SJSA1 (cell line): ENCODE measurements at places on chromosomes 7 and 10.
A peak's percentile ranks its signal among the peaks of the same experiment; 100 is the strongest.

DNA sequence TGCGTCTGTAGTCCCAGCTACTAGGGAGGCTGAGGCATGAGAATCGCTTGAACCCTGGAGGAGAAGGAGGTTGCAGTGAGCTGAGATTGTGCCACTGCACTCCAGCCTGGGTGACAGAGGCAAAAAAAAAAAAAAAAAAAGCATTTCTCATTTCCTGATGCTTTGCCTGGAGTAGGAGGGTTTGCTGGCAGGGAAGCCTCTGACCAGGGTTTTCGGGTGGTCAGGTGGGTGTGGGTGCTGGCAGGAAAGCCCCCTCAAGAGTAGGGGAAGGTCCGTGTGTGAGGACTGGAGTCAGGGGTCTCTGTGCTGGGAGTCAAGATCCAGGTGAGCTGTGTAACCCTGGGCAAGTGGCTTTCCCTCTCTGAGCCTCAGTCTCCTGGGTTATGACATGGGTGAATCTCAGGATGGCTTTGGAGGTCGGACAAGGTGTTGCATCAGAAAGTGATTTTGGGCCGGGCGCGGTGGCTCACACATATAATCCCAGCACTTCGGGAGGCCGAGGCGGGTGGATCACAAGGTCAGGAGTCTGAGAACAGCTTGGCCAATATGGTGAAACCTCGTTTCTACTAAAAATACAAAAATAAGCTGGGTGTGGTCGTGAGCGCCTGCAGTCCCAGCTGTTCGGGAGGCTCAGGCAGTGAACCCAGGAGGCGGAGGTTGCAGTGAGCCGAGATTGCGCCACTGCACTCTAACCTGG lies 3.2 kb downstream of the AMZ1 start:
- no peak overlapping the region for H3K27ac ChIP-seq
- no peak overlapping the region for H3K4me3 ChIP-seq
- no peaks in the 10 kb centered on the region for H3K36me3 ChIP-seq
- H3K27me3 ChIP-seq, result peaks cover 21% of the 10 kb centered on the region
- no peak for DNase-seq
- H3K4me1 ChIP-seq, result peaks cover 39% of the 10 kb centered on the region

GRCh38 chr7:48004638-48005037 lies 24.3 kb downstream of the SUN3 start:
- peak overlapping the region; percentile 85 for H3K27ac ChIP-seq
- H3K36me3 ChIP-seq, result no peaks in the 10 kb centered on the region
- H3K27me3 ChIP-seq, result no peaks in the 10 kb centered on the region
- DNase-seq, result no peak

- H3K27me3 ChIP-seq, result no peaks in the 10 kb centered on the region
- no peak overlapping the region for H3K27ac ChIP-seq
- no peaks in the 10 kb centered on the region for H3K36me3 ChIP-seq
- no peak for DNase-seq
These were observed 317.6 kb downstream of the RPS24 start for GRCh38 chr10:78351283-78351682.

- H3K4me3 ChIP-seq, result no peak overlapping the region
- no peaks in the 10 kb centered on the region for H3K36me3 ChIP-seq
These were observed 36.2 kb upstream of the EFCAB10 start for GRCh38 chr7:105617280-105618015.

DNA sequence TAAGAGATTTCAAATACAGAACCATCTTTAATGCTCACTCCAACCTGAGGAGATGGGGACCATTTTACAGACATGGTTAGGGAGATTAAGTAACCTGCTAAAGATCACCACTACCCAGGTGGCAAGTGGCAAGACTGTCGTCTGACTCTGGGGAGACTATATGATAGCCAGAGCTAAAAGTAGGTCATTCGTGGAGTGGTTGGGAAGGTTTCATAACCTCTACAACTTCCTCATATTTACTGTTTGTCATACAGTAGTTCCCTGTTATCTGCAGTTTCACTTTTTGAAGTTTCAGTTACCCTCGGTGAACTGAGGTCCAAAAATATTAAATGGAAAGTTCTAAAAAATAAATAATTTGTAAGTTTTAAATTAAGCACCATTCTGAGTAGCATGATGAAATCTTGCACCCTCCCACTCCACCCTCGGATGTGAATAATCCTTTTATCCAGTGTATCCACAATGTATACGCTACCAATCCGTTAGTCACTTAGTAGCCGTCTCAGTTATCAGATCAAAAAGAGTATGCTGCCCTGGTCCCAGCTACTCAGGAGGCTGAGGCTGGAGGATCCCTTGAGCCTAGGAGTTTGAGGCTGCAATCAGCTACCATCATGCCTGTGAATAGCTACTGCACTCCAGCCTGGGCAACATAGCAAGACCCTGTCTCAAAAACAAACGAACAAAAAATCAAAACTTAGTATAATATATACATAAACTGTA lies 14.9 kb upstream of the LGI1 start:
- H3K4me3 ChIP-seq, result no peak overlapping the region
- H3K4me1 ChIP-seq, result peaks cover 31% of the 10 kb centered on the region

- H3K27me3 ChIP-seq, result no peaks in the 10 kb centered on the region
- H3K4me3 ChIP-seq, result no peak overlapping the region
- no peaks in the 10 kb centered on the region for H3K4me1 ChIP-seq
- no peak overlapping the region for H3K27ac ChIP-seq
- H3K36me3 ChIP-seq, result no peaks in the 10 kb centered on the region
These were observed 421.4 kb upstream of the MGMT start for GRCh38 chr10:129045599-129045998.

DNA sequence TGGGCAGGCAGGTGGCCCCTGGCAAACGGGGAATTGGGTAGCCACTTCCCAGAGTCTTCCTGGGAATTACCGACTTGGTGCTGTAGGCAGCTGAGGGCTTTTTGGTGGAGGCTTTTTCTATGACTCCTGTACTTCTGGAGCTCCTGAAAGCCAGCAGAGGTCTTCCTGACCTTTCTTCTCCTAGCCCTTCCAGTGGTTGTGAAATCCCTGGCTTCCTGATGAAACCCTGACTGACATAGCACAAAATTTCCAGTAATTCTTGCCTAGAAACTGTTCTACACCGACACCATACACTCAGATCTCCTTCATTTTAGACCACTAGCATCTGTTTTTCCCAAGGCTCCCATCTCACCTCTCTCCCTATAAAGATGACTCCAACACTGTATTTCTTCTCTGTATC lies 120.2 kb downstream of the STRA8 start:
- no peaks in the 10 kb centered on the region for H3K4me1 ChIP-seq
- 0 out of 2 replicates have a peak, but pooled peaks cover 8% of the 10 kb centered on the region for H3K27me3 ChIP-seq
- H3K36me3 ChIP-seq, result no peaks in the 10 kb centered on the region
- no peak overlapping the region for H3K4me3 ChIP-seq
- no peak for DNase-seq

DNA sequence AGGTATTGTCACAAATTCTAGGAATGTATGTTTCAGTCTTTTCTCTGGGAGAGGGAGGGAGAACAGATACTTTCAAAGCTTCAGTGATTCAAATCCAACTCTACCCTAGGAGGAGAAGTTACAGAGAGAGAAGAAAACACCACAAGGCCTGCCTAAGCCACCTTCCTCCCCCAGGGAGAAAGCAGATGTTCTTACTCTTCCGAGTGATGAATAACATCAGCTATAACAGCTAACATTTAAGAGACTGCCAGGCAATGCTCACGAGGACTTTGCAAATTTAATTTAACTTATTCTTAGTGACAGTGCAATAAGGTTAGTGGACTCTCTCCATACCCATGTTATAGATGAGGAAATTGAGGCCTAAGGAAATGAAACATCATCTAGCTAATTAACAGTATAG lies 36.8 kb downstream of the TAS2R41 start:
- H3K36me3 ChIP-seq, result no peaks in the 10 kb centered on the region
- H3K27ac ChIP-seq, result no peak overlapping the region
- H3K4me1 ChIP-seq, result peaks cover 3% of the 10 kb centered on the region; the same call in 1 of the 2 replicates
- no peak overlapping the region for H3K4me3 ChIP-seq
- no peaks in the 10 kb centered on the region for H3K27me3 ChIP-seq
- DNase-seq, result no peak

- H3K4me1 ChIP-seq, result peaks cover 10% of the 10 kb centered on the region
- DNase-seq, result no peak
- H3K4me3 ChIP-seq, result no peak overlapping the region
- no peak overlapping the region for H3K27ac ChIP-seq
- no peaks in the 10 kb centered on the region for H3K27me3 ChIP-seq
- H3K36me3 ChIP-seq, result peaks cover 67% of the 10 kb centered on the region
These were observed 72.1 kb upstream of the TNRC18 start for GRCh38 chr7:5495581-5496375.

- H3K27ac ChIP-seq, result no peak overlapping the region
- no peaks in the 10 kb centered on the region for H3K4me1 ChIP-seq
- H3K4me3 ChIP-seq, result no peak overlapping the region
- no peaks in the 10 kb centered on the region for H3K36me3 ChIP-seq
- H3K27me3 ChIP-seq, result peaks cover 5% of the 10 kb centered on the region
These were observed 15.0 kb downstream of the RET start for GRCh38 chr10:43091846-43092245.

GRCh38 chr7:151282111-151282510 lies 33.6 kb upstream of the SMARCD3 start:
- peaks cover 9% of the 10 kb centered on the region for H3K27me3 ChIP-seq
- no peaks in the 10 kb centered on the region for H3K36me3 ChIP-seq
- DNase-seq, result no peak

DNA sequence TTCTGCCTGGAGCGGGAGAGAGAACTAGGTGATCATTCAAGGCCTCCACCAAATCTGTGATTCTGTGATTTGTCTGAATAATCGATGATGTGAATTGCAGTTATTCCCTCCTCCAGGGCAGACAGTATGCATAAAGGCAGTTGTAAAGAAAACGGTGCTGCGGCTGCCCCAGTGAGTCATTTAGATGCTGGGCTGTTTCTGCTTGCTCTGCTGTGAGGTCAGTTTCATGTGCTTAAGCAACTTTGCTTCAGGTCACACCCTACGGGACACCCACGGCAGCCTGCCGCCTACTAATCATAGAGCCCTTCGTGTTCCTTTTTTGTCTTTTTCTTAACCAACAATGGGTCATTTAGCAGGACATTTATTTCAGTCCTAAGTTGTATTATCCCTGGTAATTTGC lies 158.1 kb upstream of the PITRM1 start:
- no peaks in the 10 kb centered on the region for H3K27me3 ChIP-seq
- peak; percentile 72 for DNase-seq
- H3K4me3 ChIP-seq, result no peak overlapping the region
- H3K36me3 ChIP-seq, result no peaks in the 10 kb centered on the region
- peaks cover 18% of the 10 kb centered on the region for H3K4me1 ChIP-seq

GRCh38 chr7:86942081-86942480 lies 117.4 kb downstream of the ELAPOR2 start:
- DNase-seq, result no peak
- no peaks in the 10 kb centered on the region for H3K36me3 ChIP-seq
- H3K4me3 ChIP-seq, result no peak overlapping the region
- H3K4me1 ChIP-seq, result peaks cover 19% of the 10 kb centered on the region
- no peaks in the 10 kb centered on the region for H3K27me3 ChIP-seq

GRCh38 chr10:102220612-102221011 lies 5.5 kb upstream of the ELOVL3 start:
- peaks cover 7% of the 10 kb centered on the region for H3K4me1 ChIP-seq
- no peak for DNase-seq
- no peaks in the 10 kb centered on the region for H3K36me3 ChIP-seq
- no peak overlapping the region for H3K27ac ChIP-seq

- H3K4me3 ChIP-seq, result no peak overlapping the region
- DNase-seq, result no peak
- H3K36me3 ChIP-seq, result no peaks in the 10 kb centered on the region
- no peak overlapping the region for H3K27ac ChIP-seq
- no peaks in the 10 kb centered on the region for H3K27me3 ChIP-seq
These were observed 43.8 kb upstream of the PAPSS2 start for GRCh38 chr10:87615856-87616255.

GRCh38 chr7:149884016-149884415 lies 10.2 kb downstream of the ATP6V0E2 start:
- H3K4me3 ChIP-seq, result no peak overlapping the region
- no peaks in the 10 kb centered on the region for H3K4me1 ChIP-seq
- H3K27me3 ChIP-seq, result no peaks in the 10 kb centered on the region
- H3K27ac ChIP-seq, result no peak overlapping the region
- H3K36me3 ChIP-seq, result no peaks in the 10 kb centered on the region

GRCh38 chr7:151134743-151135524 lies 32.6 kb downstream of the GBX1 start:
- no peak overlapping the region for H3K27ac ChIP-seq
- DNase-seq, result no peak
- no peaks in the 10 kb centered on the region for H3K27me3 ChIP-seq
- H3K36me3 ChIP-seq, result peaks cover 39% of the 10 kb centered on the region
- H3K4me1 ChIP-seq, result no peaks in the 10 kb centered on the region

GRCh38 chr10:5476918-5477525 lies 22.3 kb downstream of the CALML5 start:
- peak; percentile 25 for DNase-seq
- H3K36me3 ChIP-seq, result no peaks in the 10 kb centered on the region
- H3K27me3 ChIP-seq, result no peaks in the 10 kb centered on the region

DNA sequence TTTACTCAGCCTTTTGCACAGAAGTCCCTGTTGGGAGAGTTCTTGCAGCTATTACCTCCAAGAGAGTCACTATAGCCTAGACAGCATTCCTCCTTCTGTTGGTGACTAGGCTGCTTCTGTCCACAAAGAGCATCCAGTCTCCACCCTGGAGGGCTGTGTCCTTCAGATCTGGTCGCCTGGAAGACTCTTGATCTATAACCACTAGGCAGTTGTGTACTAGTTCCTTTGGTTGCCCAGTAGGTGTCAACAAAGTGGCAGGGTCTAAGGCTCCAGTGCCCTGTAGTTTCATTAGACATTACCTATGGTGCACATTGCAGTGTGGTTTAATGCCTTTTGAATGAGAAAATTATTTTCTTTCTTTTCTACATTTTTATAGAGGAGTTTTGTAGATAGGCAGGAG lies 11.3 kb upstream of the AKR1C2 start:
- no peak overlapping the region for H3K27ac ChIP-seq
- H3K36me3 ChIP-seq, result no peaks in the 10 kb centered on the region
- H3K4me3 ChIP-seq, result no peak overlapping the region
- DNase-seq, result no peak

DNA sequence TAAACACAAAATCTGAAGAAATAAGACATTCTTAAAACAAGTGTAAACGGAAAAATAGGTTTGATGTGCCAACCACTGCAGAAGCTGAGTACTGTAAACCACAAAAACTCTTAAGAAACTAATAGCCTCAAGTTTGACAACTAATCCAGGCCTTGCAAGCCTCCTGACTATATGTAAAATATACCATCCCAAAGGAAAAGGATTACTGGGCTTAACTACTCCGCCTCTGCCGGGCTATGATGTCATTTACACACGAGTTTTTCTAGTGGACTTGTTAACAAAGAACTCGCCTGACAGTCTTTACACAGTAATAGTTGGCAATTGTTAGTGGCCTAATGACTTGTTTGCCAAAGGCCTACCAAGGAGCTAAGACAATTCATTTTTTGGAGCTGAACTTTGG lies 2.1 kb downstream of the KIF5B start:
- peaks cover 21% of the 10 kb centered on the region for H3K4me1 ChIP-seq
- H3K27ac ChIP-seq, result peak overlapping the region; percentile 13
- H3K36me3 ChIP-seq, result peaks cover 50% of the 10 kb centered on the region
- no peak for DNase-seq
- peak overlapping the region; percentile 93 for H3K4me3 ChIP-seq

DNA sequence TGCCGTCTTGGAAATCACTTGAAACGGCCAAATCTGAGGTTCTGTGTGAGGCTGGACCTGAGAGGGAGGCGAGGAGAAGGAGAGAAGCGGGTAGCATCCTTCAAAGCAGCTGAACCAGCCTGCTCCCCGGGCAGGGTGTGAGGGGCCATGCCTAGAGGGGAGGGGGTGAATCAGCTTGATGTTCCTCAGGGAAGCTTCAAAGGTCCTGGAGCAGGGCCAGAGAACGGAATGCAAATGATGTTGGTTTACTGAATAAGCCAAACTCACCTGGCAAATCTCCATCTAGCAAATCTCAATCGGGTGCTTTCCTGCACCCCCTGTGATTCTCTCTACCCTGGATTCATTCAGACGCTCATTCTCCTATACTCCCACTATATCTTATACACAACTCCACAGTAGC lies 226.9 kb downstream of the WDR11 start:
- no peak overlapping the region for H3K4me3 ChIP-seq
- H3K27me3 ChIP-seq, result no peaks in the 10 kb centered on the region
- no peaks in the 10 kb centered on the region for H3K4me1 ChIP-seq
